ENCODE measurements at places on chromosomes 3 and 15.

- peak; percentile 75 for DNase-seq
These were observed at the start of gene PODXL2 for GRCh38 chr3:127628788-127629466. PODXL2 (plus strand) TSS chr3:127629185; CDS start chr3:127629220, 35 bp downstream.

DNA sequence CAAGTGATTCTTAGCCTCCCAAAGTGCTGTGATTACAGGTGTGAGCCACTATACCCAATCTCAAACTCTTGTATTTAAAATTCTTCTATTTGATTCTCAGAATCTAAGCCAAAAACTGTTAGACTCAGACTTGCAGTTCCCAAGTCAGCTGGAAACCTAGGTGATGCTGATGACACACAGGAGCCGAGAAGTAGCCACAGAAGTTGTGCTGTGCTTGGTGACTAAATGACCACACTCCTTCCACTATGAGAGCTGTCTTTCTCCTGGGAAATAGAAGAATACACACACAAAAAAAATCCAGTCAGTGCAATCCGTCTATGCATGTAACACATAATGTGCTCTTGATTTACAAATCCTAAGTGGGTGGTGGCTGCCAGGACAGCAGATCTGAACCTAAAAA is 33.9 kb downstream of the ILDR1 start:
- DNase-seq = no peak

GRCh38 chr3:134427400-134428111 is 53.3 kb upstream of the AMOTL2 start:
- no peak for DNase-seq

GRCh38 chr3:72449551-72449950 is 398.7 kb downstream of the SHQ1 start:
- DNase-seq = no peak

- DNase-seq = no peak
These were observed 74.0 kb upstream of the NMNAT3 start for GRCh38 chr3:139751789-139752188.

GRCh38 chr3:84141571-84141970 is 817.2 kb upstream of the CADM2 start:
- DNase-seq = no peak

DNA sequence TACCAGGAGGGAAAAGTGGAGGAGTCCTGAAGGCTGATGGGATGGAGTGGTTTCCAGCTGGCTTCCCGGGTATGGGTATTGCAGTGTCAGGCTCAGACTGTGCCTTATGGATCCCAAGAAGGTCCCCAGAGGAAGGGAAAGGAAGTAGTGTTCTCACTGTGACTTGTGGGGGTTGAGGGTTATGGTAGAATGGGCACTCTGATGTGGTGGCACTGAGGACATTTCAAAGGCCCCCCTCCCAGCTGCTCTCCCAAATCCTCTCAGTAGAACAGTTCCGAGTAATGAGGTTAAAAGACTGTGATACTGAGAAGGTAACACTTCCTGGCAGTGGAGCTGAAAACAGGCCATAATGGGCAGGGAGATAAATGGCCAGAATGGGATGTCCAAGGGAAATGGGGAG is 23.1 kb upstream of the TIMP4 start:
- no peak for DNase-seq

DNA sequence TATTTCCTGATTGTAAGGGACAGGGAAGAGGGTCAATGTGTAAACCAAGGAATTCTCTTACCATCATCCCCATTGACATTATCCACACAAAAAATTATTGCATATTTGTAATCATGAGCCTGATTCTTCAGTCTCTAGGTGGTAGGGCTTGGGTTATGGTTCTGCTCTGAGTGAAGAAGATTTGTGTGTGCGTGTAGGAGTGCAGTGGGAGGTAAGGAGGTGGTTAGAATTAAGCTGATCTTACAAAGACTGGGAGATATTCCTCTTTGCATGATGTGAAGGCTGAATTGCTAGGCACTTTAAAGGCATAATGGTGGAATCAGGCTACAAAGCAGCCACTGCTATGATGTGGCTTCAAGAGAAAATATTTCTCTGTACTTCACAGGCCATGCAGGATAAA is 23.0 kb upstream of the MINDY4B start:
- no peak for DNase-seq

- DNase-seq = peak; percentile 66
These were observed 520 bp downstream of the SLC26A6 start for GRCh38 chr3:48634661-48635221.

DNA sequence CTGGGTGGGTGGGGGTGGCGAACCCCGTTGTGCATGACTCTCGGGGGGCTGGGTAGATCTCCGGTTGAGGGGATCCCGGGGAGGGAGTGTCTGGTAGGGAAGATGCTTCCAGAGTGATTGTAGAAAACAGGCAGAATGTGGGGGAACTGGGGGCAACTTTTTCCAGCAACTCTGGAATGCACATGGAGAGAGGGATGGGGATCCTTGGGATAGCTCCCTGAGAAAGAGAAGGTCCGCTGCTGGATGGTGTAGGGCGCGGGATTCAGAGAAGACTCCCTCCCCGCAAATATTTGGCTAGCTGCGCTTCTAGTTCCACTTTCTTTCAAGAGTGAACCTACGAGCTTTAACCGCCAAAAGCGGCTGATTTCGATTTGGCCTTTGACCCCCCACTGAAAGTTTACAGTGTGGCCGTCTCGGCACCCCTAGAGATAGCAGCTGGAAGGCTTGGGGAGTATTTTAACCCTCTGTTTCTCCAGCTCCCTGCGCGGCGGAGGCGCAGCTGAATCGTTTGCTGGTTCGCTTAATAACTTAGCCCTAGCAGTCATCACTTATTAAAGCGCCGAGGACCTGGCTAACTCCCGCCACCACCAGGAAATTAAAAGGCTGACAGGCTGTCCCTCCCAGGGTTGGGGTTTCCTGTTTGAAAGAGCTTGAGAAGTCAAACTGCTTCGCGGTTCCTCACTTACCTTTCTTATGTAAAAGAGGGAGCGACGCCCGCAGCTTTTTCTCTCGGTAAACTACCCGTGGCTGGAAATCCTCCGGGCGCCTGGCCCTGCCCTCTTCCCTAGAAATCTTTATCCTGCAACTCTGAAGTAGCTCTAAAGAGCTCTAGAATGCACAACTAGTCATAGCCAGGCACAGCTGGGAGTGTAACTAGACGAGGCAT is 1.2 kb downstream of the PHLDB2 start:
- peak; percentile 71 for DNase-seq

GRCh38 chr3:126349611-126350501 is 7.4 kb downstream of the KLF15 start:
- DNase-seq = no peak

DNA sequence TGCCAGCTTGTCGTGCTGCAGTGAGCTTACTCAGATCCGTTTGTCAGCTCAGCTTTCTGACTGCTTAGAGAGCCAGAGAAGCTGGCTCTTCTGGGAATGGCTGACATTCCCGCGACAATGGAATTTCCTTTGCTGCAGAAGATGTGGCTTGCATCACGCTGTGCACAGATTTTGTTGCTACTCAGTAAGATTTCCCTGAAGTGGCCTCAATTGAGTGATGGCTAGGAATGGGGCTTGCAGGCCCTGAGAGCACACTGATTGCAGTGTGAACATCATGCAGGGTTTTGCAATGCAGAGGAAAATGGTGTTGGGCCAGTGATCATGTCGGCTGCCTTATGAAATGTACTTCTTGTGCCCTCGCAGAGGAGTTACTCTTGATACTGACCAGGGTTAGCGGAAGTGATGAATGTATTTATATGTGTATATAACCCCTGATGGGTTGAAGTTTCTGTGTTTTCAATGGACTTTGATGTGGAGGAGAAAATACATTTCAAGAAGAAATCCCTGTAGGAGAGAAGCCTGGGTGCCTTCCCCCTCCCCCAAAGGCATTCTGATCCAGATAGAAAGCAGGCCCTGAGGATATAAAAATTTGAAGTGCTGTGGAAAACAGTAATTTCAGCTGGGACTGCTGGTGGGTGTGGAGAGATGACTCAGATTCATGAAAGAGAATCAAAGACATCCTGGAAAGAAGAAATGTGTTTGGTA is 102.5 kb upstream of the PDZRN3 start:
- DNase-seq = no peak

- no peak for DNase-seq
These were observed 9.0 kb downstream of the ZIC4 start for GRCh38 chr3:147397155-147397874.

- DNase-seq = no peak
These were observed 12.4 kb downstream of the ACTC1 start for GRCh38 chr15:34782901-34783300.

GRCh38 chr3:132749786-132750185 is 27.6 kb upstream of the NPHP3 start:
- DNase-seq = no peak

GRCh38 chr3:50418850-50419249 is 59.5 kb upstream of the TMEM115 start:
- DNase-seq = no peak

DNA sequence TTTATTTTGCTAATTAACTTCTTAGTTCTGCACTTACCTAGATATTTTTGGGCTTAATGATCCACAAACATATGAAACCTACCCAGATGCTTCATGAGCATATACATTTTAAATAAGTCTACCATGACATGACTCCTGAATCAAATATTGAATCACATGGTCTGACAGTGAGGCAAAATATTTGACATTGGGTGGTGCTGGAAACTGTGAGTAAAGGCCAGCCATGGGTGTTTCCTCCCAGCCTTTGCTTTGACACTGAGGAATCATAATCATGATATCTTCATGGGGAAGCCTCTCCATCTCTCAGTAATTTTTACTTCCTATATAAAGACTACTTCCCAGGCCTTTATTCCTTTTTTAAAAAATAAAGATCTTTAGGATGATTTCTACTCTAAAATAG is 22.8 kb upstream of the SSR3 start:
- no peak for DNase-seq

All from Caco-2 (cell line).